ENCODE measurements at places on chromosomes 5 and 9. TPM values are rescaled to one million over a fixed set of nuclear protein-coding genes. Genes with fewer than 3 reads are reported as not detected.

TSSK1B gene
- 0.50 TPM for total RNA-seq

ROPN1L gene
- 0.17 TPM for total RNA-seq

DNA sequence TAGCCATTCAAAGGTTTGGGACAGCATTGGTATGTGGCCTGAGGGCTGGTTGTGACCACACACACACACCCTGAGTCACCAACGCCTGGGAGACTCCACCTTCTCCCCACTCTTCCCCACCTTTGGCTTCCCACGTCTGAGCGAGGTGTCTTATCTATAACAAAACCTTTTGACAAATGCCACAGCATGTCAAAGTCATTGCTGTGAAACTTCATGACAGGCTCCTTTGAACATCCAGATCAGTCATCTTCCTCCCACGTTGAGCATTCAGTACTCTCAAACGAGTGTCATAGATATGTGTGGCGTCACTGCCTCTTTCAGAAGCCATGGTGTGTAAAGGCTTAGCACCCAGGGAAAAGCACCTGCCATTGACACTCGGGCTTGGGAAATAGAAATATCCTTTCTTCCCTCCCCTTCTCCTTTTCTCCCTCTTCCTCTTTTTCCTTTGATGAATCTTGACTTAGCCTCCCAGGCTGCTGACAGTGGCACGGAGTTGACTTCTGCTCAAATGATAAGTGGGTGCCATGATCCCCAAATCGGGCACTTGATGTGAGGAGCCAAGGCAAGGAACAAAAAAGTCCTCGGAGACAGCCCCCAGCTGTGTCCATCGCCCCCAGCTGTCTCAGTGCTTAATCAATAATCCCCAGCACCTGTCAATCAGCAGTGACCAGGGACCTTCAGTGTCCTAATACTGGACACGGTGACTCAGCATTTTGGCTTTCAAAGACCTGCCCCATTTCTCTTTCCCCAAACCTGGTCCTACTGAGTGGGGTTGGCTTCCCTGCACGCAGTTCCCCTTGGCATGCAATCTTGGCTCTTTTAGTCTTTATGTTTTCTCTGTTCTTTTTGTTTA is 114.8 kb downstream of the FGF18 start:
- no peak for DNase-seq

DNA sequence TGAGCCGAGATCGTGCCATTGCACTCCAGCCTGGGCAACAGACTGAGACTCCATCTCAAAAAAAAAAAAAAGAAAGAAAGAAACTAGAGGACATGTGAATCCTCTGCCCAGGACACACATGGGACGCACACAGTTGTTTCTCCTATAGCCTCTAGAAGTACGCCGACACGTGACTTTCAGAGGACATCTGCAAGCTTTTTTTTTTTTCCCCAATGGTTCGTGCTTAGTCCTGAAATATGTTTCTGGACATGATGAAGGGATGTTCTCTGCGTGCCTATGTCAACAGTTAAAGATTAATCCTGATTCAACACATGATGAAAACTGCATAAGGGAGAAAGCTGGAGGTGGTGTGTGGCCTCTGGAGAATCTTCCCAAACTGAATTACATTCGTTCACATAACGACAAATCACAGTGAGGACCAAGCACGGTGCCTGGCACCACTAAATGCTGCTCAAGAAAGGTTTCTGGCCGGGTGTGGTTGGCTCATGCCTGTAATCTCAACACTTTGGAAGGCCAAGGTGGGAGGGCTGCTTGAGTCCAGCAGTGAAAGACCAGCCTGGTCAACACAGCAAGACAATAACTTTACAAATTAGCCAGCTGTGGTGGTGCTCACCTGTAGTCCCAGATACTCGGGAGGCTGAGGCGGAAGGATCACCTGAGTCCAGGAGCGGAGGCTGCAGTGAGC is 9.8 kb downstream of the COL23A1 start:
- no peak for DNase-seq

DNA sequence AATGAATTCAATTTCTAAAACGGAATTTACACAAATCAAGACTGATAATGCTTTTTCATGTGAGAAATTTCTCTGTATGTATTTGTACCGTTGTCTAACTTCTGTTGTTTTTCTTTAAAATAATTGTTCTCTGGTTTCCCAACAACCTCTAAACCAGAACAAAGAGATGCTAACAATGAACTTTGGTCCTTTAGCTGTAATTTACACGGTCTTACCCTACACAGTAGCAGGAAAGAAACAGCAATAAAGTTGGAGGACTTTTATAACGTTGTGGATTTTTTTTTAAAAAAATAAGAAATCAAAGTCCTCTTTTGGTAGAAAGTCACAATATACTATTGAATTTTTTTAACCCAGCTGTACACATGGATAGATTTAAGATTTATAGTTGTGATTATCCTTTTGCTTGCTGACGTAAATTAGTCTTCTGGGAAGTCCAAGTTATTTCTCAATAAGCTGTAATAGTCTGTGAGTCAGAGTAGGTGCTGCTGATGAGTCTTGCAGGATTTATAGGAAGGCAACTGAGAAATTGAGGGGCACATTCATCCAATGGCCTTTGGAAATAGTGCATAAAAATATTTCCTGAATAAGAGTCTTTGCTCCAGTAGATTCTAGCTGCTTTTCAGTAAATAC is 76.8 kb upstream of the PCSK1 start:
- peak; percentile 92 for DNase-seq

C1QTNF2 gene
- total RNA-seq = 2.3 TPM

GRCh38 chr9:110148384-110148783 is 59.6 kb downstream of the C9orf152 start:
- DNase-seq = no peak

GRCh38 chr5:37132646-37133045 is 116.5 kb downstream of the CPLANE1 start:
- DNase-seq = no peak

DNA sequence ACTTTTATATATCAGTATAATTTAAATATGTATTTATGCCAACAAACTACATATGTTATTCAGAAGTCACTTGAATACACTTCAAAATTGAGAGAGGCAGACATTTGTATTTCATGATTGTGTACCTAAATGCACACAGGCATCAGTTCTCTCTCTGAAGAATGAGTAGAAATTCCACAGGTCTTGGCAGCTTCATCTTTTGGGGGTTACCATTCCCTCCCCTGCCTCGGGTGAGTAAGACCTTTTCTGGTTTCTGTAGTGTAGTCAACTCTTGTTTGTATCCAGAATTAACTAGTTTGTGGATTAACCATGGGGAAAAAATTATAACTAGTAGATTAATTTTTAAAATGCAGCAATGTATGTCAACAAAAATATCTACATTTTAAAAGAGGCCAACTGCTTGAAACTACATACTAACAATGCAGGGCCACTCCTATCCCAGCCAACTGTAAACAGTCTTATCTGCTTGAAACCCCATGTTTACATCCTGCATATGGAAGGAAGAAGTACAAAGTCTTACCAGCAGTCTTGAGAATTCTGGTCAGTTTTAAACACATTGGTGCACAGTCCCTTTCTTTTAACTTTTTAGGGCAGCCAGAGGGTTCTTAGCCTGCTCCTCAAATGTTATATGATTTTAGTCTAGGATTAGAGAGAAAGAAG is 339.6 kb upstream of the KIF2A start:
- peak; percentile 10 for DNase-seq

SPATA31D1 gene
- total RNA-seq = not detected

SNX2 gene
- 123 TPM for total RNA-seq

- no peak for DNase-seq
Observed at GRCh38 chr5:103434057-103434456, 128.5 kb downstream of the NUDT12 start.

PCDHGA12 gene
- 13.7 TPM for total RNA-seq

GRCh38 chr5:11477786-11478185 is 426.5 kb downstream of the CTNND2 start:
- DNase-seq = no peak

DNA sequence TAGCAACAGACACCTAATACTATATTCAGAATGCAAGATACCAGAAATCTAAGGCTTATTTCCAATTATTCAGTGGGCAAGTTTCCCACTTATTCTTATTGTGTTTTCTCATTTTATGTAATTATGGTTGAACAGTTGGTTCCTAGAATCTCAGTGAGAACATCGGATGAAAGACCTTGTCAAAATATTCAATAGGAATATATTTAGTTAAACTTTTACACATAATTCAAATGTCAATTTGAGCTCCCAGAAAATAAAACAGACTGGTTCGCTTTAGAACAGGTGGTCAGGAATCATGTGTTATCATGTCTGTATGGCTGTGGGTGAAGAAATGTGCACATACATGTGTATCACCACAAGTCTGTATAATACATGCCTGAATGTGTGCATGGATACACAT is 447.8 kb downstream of the MED10 start:
- no peak for DNase-seq

DNA sequence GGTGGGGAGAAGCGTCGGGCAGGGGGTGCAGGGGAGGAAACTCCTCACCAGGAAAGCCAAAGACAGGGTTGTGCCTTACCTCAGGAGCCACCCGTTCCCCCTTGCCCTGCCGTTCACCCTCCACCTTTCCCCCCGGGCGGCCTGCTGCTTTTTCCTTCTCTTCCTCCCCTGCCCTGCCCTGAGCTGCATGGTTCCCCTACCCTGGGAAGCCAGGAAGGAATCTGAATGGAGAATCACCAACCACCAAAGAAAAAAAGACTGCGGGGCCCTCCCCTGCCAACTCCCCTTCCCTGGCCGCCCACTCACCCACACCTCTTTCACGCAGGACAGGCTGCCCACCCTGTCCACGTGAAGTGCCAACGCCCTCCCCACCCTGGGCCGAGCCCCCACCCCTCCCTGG is 820 bp upstream of the NFX1 start:
- DNase-seq = peak; percentile 34

DNA sequence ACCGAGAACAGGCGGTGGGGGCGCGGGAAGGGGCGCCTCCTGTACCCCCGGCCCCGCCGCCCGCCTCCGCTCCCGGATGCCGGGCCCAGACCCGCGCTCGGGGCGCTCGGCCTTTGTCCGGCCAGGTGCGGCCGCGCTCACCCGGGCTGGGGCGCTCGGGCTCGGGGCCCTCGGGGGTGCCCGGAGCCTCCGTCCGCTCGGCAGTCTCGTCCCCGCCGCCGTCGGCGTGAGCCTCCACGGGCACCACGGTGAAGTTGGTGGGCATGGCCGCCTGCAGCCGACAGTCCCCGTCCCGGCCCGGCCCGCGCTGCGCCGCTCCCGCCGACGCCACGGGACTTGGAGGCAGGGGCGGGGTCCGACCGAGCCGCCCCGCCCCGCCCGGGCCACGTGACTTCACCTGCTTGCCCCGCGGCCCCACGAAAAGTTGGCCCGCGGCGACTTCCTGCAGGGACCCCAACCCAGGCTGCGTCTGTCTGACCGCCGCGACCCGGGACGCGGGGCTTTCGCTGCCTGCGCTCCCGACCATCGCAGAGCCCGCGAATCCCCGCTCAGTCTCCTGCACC is at the start of gene SLC12A7:
TSS of gene SLC12A7 (minus strand) at position 337 of the 563 bp plus-strand sequence. CDS start at position 265, 72 bp downstream.
- peak; percentile 11 for DNase-seq

DNA sequence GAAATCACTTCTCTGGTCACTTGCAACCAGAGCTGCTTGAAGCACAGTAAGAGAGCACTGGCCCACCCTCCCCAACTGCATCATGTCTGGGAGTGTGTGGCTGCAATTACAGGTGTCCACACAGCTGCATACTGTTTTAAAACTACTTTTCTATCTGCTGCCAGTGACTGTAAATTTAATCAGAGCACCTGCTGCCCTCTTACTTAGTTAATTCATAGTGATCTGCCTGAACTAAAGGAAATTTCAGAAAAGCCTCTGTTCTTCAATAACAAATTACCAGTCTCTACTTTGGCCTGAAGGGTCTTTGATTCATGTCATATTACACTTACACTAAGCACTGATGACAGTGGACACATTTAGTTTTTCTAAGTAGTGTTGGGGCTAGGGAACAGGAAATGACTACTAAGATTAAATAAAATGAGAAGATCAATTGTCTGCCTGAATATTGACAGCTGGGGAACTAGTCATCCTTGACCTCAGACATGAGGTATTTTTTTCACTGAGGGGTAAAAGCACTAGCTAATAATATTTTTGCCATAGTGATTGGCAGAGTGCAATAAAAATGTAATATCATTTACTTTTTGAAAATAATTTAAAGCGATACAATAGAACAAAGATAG is 788.9 kb upstream of the GRAMD2B start:
- no peak for DNase-seq

DNA sequence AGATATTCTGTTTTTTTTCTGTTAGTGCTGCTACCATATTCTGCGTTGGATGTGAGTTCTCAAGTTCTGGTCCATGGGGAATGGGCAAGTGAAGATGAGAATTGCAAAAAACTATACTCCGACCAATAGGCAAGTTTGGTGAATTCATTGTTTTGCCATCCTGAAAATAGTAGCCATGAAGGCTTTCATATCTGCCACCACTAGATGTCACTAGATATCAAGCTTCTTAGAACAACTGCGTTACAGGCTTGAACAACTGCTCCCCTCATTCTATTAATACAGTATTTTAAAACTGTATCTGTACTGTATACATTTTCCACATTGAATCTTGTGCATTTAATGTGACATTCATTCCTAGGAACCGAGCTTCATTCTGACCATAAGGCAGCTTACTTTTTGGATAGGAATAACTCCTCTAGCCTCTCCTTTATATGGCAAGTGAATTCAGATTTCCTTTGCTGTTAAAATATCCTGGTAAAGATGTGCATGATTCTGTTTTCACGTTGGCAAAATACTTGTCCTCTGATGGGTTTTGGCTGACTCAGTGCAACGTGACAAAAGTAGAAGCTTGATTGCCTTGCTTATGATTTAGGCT is 163.6 kb downstream of the SREK1 start:
- DNase-seq = peak; percentile 55

PDE6A gene
- total RNA-seq = under 0.01 TPM

- peak; percentile 46 for DNase-seq
Observed at GRCh38 chr5:103259705-103260355, 1.3 kb downstream of the MACIR start.

TRPM6 gene
- under 0.01 TPM for total RNA-seq

FGFR4 gene
- total RNA-seq = 13.6 TPM

CYSRT1 gene
- 0.51 TPM for total RNA-seq

DNA sequence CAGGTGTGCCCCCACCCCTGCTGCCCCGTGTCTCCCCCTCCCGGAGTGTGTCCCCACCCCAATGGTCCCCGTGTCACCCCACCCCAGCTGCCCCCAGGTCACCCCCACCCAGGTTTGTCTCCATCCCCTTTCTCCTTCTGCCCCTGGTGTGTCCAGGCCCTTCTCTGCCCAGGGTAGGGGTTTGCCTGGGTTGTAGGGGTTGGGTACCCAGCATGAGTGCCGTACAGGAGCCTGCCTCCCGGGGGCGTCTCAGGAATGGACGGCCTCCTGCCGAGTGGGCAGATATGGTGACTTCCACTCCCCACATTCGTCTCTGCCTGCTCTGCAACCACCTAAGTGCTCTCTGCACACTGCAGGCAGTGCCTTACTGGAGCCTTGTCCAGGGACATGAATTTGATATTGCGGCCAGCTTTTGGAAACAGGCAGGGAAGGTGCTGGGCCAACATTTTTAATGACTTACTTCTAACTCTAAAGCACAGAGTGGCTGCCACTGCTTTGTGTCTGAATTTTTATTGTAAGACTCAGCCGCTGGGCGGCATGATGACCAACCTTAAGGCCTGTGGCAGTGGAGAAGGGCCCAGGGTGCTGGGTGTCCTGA is 6.7 kb downstream of the LRRC14B start:
- no peak for DNase-seq

GRCh38 chr9:8715788-8716187 is 916.2 kb upstream of the DMAC1 start:
- DNase-seq = no peak
